ENCODE measurements at places on chromosomes 13 and 19. TPM values are rescaled to one million over a fixed set of nuclear protein-coding genes. Genes with fewer than 3 reads are reported as not detected.
A peak's percentile ranks its signal among the peaks of the same experiment; 100 is the strongest.

- no peak overlapping the region for H3K27ac ChIP-seq
- no peaks in the 10 kb centered on the region for H3K36me3 ChIP-seq
- DNase-seq: peak; percentile 42
- peaks cover 49% of the 10 kb centered on the region for H3K27me3 ChIP-seq
Measured at GRCh38 chr13:43787997-43788396, 1.2 kb upstream of the ENOX1 start.

GRCh38 chr13:101301053-101301452 is 115.3 kb downstream of the NALCN start:
- H3K4me1 ChIP-seq: no peaks in the 10 kb centered on the region
- no peaks in the 10 kb centered on the region for H3K27me3 ChIP-seq
- no peaks in the 10 kb centered on the region for H3K36me3 ChIP-seq
- no peak overlapping the region for H3K27ac ChIP-seq
- DNase-seq: no peak
- H3K4me3 ChIP-seq: no peak overlapping the region

- H3K36me3 ChIP-seq: no peaks in the 10 kb centered on the region
- H3K4me1 ChIP-seq: peaks cover 11% of the 10 kb centered on the region
- H3K4me3 ChIP-seq: no peak overlapping the region
- no peak for DNase-seq
- no peak overlapping the region for H3K27ac ChIP-seq
Measured at GRCh38 chr19:17724655-17725054, 5.4 kb downstream of the MAP1S start.

- no peak overlapping the region for H3K27ac ChIP-seq
- H3K4me3 ChIP-seq: no peak overlapping the region
- no peak for DNase-seq
- H3K4me1 ChIP-seq: no peaks in the 10 kb centered on the region
- H3K36me3 ChIP-seq: no peaks in the 10 kb centered on the region
Measured at GRCh38 chr13:80389073-80390038, 48.4 kb upstream of the SPRY2 start.

GRCh38 chr19:40687525-40688016 is 2.9 kb downstream of the NUMBL start:
- peaks cover 5% of the 10 kb centered on the region for H3K4me1 ChIP-seq
- H3K27me3 ChIP-seq: no peaks in the 10 kb centered on the region
- no peaks in the 10 kb centered on the region for H3K36me3 ChIP-seq
- DNase-seq: no peak
- H3K4me3 ChIP-seq: no peak overlapping the region
- H3K27ac ChIP-seq: no peak overlapping the region

DNA sequence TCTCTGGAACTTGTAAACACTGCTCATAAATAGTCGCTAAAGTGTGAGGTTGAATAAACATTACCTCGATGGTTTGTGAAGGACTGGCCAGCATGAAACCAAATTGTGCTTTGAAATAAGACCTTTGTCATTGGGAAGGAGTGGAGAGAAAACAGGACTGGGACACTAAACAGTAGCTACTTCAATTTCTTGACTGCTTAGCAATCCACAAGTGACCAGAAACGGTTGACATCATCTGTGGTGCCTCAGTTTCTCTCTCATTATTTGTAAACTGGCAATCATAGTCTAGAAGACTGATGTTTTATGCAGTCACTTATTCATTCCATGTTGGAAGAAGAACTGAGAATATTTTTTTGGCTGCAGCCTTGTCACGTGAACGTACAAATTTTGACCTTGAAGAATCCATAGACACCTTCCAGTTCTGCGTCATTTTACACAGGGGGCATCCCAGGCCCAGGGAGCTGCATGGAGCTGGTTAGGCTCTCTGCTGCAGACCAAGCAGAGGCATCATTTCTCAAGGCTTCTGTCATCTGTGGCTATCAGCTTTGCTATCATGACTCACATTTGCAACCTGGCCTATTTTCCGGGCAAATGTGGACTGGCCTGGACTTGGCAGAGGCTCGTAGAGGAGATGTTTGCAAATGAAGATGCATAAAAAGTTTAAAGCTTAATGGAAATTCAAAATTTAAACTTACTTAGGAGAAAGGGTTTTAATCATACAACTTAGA is 391.8 kb downstream of the FGF9 start:
- no peaks in the 10 kb centered on the region for H3K36me3 ChIP-seq
- H3K27ac ChIP-seq: no peak overlapping the region
- H3K4me3 ChIP-seq: no peak overlapping the region
- DNase-seq: no peak
- no peaks in the 10 kb centered on the region for H3K27me3 ChIP-seq
- H3K4me1 ChIP-seq: peaks cover 27% of the 10 kb centered on the region

The TMEM91 gene
- total RNA-seq: 10.7 TPM

The NBEA gene
- 31.0 TPM for total RNA-seq

The DNAAF3 gene
- total RNA-seq: 12.0 TPM

The C19orf81 gene
- total RNA-seq: 6.0 TPM

The ZNF585A gene
- 9.9 TPM for total RNA-seq

The ECSIT gene
- 9.4 TPM for total RNA-seq

The PLIN5 gene
- total RNA-seq: 1.2 TPM

The CLIP3 gene
- 8.2 TPM for total RNA-seq

Data from neural progenitor cell (in vitro differentiated cells).